Stimulated activated CD4-positive, alpha-beta T cell treated with anti-CD3 and anti-CD28 coated beads, Interleukin-1b, Interleukin-23, amount 100 ng/mL, for 4 hours (primary cell): ENCODE measurements at places on chromosomes 11 and 22.

DNA sequence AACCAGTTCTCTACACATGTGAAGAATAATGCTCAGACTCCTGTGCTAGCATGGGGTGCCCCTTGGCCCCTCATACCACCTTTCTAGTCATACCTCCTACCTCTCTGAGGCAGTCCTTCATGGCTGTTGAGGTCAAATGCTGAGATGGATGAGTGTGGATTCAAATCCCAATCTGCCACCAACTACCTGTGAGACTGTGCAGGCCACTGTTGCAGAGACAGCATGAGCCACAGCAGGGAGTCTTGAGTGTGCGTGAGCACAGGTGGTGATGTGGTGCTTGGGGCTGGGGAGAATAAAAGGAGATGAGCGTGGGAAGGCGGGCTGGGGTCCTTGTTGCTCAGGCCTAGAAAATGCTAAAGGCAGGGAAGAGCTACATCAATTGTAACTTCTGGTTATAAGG is 218.0 kb upstream of the E2F8 start:
- DNase-seq: no peak

DNA sequence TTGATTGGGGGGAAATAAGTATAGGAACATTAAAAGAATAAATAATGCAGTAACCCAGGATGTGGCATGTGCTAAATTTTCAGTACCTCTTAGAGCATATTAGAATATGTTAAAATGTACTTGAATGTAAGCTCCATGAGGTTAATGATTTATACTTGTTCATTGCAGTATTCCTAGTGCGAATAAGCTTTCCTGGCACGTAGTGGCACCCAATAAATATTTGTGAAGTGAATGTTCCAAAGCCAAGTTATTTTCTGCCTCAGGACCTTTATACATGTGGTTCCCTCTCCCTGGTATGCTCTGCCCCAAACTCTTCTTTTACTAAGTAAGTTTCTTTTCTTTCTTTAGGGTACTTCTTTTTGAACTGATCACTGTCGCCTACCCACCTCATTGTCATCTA is 118.8 kb downstream of the DBX1 start:
- no peak for DNase-seq

DNA sequence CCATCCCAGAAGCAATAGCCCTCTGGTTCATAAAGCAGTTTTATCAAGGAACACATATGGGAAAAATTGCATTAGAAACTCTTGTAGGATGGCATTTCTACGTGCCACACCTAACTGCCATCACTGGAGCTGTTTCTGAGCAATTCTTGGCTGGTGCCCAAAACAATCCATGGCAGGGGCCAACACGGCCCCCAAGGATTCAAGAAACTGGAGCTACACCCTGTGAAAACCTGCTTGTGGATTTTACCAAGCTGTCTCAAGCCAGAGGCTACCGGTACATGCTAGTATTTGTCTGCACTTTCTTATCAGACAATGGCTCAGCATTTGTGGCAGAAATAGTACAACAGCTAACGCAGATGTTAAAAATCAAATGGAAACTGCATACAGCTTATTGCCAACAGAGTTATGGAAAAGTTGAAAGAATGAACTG is 42.4 kb upstream of the GLYAT start:
- no peak for DNase-seq

GRCh38 chr11:95739108-95739938 is 50.3 kb downstream of the FAM76B start:
- DNase-seq: no peak

GRCh38 chr22:31094021-31094551 is 13.0 kb downstream of the SMTN start:
- DNase-seq: no peak

GRCh38 chr22:42902875-42903510 is 45.9 kb upstream of the ARFGAP3 start:
- no peak for DNase-seq

- DNase-seq: no peak
Measured at GRCh38 chr11:134244593-134244992, 8.6 kb downstream of the THYN1 start.

GRCh38 chr22:20834206-20834605 is 24.4 kb downstream of the PI4KA start:
- DNase-seq: no peak

GRCh38 chr11:58503361-58503856 is 4.5 kb downstream of the OR5B21 start:
- no peak for DNase-seq

DNA sequence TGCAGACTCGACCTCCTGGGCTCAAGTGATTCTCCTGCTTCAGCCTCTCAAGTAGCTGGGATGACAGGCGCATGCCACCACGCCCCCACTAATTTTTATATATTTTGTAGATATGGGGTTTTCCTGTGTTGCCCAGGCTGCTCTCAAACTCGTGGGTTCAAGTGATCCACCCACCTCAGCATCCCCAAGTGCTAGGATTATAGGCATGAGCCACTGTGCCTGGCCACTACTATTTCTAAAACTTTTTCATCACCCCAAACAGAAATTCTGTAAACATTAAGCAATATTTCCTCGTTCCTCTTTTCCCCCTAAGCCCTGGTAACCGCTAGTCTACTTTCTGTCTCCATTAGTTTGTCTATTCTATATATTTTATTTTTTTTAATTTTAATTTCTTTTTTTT is 9.0 kb upstream of the ATG16L2 start:
- DNase-seq: no peak

DNA sequence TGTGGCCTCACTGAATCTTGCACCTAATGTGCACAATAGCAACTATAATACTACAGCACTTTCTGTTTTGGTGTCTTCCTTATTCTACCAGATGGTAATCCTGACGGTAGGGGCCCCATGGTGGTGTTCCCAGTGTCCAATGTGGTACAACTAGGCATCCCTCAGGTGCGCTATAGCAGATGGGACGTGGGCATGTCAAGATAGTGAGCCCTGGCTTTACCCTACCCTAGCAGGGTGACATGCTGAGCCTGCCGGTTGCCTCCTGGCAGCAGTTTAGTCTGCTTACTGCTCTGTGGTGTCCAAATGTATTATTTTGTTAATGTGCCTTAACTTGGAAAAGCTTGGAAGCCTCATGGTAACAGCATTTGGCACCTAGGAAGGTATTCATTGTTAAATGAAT is 19.2 kb downstream of the ACO2 start:
- no peak for DNase-seq

GRCh38 chr11:118240999-118241763 is 11.0 kb downstream of the MPZL3 start:
- DNase-seq: no peak

DNA sequence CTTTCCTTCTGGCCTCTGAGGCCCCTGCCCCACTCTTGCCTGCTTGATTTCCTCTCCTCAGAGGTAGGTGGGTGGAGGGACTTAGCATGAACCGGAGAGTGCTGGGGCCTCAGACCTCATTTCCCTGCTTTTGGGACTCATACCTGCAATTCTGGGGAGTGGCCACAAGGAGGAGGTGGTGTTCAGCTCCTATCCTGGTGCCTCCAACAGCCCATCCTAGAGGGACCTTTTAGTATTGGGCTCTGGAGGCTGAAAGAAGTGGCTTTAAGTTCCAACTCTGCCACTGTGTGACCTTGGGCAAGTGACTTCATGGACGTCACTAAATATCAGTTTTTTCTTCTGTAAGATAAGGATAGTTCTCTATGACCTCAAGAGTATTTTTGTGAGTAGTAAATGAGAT is 98.6 kb downstream of the KIAA1671 start:
- DNase-seq: no peak

- DNase-seq: no peak
Measured at GRCh38 chr11:32561835-32562234, 21.8 kb upstream of the EIF3M start.

- DNase-seq: no peak
Measured at GRCh38 chr11:76674517-76675400, 4.2 kb upstream of the LRRC32 start.

DNA sequence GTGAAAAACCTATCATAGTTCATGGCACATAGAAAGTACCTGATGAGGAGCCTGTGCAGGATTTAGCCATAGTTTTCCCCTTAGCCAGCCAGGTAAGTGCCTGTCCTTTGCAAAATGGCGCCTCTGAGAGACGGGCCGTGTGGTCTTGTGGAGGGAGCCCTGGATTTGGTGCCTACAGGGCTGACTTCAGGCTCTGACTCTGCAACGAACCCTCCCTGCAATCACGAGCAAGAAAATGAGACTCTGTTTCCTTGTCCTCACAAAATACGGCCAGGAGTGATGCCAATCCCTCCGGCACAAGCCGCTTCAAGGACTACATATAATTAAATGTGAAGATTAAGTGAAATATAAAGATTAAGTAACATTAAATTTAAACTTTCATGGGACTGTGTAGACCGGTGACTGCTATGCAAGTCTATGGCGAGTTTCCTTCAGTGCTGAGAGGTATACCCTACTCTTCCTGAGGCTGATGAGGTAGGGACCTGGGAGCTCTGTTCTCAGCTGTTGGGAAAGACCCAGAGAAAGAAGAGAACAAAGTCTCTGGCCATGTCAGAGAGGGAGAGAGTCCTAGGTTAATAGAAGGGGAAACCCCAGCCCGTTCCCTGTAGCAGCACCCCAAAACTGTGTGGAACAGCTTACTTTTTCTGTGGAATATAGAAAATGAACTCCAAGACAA is 6.1 kb upstream of the CXCR5 start:
- DNase-seq: no peak

DNA sequence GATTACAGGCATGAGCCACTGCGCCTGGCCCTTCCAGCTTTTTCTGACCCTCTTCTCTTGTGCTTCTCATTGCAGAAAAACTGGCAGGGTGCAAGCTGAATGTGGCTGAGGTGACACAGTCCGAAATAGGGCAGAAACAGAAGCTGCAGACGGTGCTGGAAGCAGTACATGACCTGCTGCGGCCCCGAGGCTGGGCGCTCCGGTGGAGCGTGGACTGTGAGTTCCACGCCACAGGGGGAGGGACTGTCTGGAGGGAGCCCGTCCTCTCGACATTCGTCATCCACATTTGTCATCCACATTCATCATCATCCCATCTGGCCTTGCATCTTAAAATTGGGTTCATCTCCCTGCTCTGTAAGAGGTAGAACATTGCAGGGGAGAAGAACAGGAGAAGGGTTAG is 49.3 kb upstream of the PARVG start:
- DNase-seq: no peak

DNA sequence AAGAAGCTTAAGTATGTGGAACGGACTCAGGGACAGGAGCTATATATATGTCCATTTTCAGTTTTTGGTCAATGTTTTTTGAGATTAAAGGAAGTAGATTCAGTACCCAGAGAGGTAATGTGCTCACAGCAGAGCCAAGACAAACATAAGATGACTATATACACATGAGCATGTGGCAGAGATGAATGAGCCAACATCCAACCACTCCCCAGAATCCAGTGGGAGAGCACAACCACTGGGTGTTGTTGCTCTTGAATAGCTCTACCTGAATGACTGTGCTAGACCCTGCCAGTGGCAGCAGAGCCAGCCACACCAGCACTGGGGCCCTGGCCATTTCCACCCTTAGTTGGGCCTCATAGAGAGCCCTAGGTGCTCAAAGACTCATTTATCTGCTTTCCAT is 10.7 kb upstream of the SYTL2 start:
- DNase-seq: no peak

- no peak for DNase-seq
Measured at GRCh38 chr11:45026835-45027234, 76.2 kb upstream of the TP53I11 start.

- DNase-seq: no peak
Measured at GRCh38 chr22:39728236-39728860, 157.8 kb downstream of the CACNA1I start.

- no peak for DNase-seq
Measured at GRCh38 chr11:69416762-69417698, 64.4 kb upstream of the LINC01488 start.

GRCh38 chr11:113778111-113778910 is 1.3 kb upstream of the CLDN25 start:
- DNase-seq: no peak

- peak; percentile 2 for DNase-seq
Measured at GRCh38 chr11:127345819-127346459, 345.4 kb upstream of the KIRREL3 start.
